ENCODE measurements at places on chromosomes 11 and 22.

DNA sequence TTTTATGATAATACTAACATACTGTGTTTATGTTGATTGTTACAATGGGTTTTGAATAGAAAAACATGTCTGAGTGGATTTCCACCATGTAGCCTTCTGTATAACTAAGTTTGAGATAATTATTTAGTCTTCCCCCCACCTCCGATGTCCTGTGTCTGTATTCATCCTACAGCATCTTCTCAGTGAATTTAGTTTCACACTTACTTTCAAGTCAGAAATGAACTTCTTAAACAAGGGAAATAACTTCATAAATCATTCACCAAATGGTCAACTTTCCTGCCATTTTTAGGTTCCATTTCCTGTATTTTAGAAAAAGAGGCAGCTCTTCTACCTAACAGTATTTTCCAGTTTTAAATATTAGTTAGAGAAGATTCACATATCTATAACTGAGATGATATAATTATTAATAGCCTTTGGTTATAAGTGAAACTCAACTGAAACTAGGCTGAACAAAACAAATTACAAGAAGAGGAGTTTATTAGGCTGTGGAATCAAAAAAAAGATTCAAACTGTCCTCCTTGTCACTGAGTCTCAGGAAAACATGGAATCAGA lies 3.5 kb downstream of the OR51B5 start:
- no peak for DNase-seq

DNA sequence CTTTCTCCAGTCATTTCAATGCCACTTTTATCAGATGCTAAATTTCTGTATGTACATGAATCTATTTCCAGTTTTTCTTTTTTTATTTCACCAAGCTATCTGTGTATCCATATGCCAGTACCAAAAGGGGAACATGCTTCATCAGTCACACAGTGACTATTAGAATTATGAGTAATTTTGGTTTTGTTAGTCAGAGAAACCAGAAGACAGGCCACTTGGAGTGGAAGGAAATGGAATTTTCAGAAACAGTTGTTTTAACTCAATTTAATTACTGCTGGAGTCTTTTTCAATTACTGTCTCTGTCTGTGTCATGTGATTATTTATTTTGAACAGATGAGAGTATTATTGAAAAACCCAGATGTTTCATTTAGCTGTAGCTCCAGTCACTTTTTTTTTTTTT lies 84.6 kb upstream of the ANO3 start:
- no peak for DNase-seq

DNA sequence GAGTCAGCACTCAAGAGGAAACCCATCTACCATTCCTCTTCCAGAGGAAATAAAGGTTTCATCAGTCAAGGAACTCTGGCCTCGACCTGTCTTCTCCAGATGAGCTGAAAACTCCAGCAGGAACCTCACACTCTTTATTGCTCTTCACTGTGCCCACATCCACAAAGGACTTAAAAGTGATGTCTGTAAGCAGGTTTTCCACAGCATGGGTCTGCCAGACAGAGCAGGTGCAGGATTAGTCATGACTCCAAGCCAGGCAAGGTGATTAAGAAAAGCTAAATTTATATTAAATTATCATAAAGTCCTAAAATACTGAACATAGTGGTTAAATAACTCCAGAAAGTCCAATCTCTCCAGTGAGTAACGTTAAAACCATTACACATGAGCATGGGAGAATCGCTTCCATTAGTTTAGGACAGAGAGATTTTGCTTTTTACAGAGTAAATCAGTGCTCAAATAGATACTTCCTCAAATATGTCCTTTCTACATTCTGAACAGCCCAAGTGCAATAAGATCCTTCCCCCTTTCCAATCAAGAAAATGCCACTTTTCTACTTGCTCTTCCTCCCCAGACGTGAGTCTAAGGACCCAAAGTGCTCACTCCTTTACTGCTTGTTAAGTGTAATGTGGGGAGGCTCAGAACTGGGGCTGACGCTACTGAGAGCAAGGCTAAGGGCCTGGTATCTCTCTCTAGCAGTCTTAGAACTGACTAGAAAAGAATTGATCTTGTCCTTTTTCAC lies 10.7 kb upstream of the CKAP5 start:
- DNase-seq: no peak

GRCh38 chr11:111351374-111352055 lies 27.6 kb downstream of the POU2AF1 start:
- no peak for DNase-seq

DNA sequence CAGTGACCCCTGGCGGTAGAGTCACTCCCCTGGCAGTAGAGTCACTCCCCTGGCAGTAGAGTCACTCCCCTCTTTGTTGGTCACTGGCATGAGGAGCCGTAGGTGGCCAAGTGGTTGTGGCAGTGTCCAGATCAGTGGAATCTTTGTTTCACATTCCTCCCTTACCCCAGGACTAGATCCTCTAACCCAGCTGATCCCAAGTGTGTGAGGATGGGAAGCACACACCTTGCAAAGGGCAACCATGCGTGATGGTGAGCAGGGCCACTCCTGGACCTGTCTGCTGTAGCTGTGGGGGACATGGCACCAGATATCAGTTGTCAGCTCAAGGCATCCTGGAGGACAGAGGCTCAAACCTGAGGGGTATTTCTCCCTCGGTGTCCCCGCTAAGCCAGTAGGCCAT lies 37.8 kb downstream of the OSBP2 start:
- no peak for DNase-seq

DNA sequence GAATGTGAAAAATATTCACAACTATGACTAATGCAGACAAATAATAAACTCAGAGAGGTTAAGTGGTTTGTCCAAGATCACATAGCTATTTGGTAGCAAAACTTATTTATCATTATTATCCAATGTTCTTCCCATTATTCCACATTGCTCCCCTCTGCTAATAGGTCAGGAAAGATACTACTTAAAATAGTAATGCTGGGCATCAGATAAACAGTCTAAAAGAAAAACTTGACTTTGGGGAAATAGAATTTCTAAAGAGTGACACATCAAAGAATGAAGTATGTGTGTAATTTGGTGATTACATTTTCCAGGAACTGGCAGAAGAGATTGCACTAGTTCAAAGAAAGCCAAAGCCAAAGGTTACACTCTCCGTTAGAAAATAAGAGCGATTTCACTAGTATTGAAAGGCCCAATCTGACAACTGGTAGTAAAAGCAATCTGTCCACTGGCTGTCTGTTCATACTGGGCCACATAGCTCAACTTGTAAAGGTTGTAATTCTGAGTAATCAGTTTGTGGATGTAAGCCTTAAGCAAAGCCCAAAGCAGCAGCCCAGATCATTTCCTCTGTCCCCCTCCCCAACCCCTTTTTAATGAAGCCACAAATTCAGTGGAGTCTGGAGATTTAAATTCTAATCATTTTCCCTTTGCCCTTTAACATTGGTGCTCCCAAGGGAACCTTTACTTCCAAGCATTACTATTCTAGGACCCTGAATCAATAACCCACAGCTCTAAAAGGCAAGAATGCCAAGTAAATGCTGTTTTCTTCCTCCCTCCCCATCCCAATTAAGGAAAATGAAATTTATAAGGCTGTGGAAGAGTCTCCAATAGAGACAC lies 283.5 kb downstream of the TTC28 start:
- peak; percentile 9 for DNase-seq

DNA sequence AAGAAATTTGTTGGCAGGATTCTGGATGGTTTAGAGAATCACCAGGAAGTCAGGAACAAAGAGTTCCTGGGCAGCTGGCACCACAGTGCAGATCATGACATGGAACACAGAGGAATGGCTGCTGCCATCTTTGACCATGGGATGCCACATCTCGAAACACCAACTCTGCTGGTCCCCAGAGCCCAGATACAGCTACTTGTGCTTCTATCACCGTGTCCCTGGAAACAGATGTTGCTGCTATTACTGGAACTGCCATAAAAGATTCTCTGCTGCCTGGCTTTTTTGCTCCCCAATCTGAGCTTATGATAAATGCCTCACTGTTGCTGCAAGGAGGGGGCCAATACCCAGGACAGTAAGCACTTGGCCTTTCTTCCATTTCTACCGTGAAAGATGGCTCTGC lies 185.2 kb downstream of the CSNK2A3 start:
- DNase-seq: no peak

All from stimulated activated naive CD8-positive, alpha-beta T cell treated with anti-CD3 and anti-CD28 coated beads, Interleukin-15, amount 100 ng/mL, for 72 hours (primary cell).